ENCODE measurements at places on chromosomes 2 and 18.

DNA sequence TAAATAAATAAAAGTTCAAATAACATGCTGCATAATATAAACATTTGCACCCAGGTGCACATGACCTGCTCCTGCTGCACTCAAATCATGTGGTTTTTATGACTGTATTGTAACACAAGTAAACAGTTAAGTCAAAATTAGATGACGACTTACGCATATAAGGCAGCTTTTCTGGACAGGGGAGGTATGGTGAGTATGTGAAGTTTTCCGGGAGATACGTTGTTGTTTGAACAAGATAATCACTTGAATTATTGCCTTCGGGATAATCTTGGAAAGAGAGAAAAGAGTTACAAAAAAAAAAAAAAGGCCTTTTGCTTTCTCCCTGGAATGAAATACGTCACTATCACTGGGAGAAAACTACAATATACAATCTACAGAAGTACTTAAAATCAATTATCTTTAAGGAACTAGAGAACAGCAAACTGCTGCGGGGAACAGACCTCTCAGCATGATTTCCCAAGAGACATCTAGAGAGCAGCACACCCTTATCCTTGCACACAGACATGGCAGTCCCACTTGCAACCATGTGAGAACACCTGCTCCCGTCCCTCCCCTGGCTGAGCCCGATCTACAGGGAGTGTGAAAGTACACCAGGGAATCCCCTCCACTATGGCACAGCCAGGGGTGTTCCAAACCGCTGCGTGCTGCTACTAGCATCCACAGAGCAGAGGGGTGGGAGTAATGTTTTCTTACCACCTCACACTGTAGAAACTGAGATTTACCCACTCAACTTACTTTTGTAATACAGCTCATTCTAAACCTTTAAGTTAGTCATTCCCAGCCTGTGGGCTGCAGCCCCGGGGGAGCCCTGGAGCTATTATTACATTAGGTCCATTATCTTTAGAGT is 26.3 kb downstream of the B4GALT6 start:
- DNase-seq = no peak

GRCh38 chr2:126990605-126991532 is 92.2 kb downstream of the TEX51 start:
- DNase-seq = no peak

DNA sequence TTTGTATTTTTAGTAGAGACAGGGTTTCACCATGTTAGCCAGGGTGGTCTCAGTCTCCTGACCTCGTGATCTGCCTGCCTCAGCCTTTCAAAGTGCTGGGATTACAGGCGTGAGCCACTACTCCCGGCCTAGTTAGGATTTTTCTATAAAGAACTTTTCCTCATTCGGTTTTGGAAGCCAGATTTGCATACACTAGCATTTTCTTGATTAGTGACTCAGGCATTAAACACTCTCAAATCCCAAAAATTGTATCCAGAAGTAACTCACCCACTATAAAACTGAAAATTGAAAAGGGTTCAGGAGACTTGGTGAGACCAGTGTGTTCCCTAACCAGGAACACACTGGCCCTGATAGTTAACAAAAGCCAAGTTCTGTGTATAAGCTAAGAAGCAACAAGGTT is 25.2 kb downstream of the EIF2AK3 start:
- no peak for DNase-seq

GRCh38 chr2:205731583-205731981 is 49.3 kb downstream of the NRP2 start:
- peak; percentile 76 for DNase-seq

GRCh38 chr2:208025814-208026184 is 472 bp upstream of the PLEKHM3 start:
- DNase-seq = no peak
